CD8-positive, alpha-beta T cell (primary cell): ENCODE measurements at places on chromosomes 16 and 17.

- no peak for DNase-seq
These were observed 4.4 kb downstream of the KRTAP4-5 start for GRCh38 chr17:41145261-41145660.

DNA sequence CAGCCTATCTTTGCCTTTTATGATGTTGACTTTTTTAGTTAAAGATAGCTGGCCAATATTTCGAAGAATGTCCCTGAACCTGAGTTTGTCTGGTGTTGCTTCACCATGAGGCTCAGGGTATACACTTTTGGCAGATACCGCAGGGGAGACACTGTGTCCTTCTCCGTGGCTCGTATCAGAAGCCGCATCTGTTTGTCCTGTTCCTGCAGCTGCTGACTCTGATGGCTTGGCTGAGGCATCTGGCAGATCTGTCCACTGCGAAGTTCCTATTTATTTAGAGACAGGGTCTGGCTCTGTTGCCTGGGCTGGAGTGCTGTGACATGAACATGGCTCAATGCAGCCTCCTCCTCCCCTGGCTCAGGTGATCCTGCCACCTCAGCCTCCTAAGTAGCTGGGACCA is 93.5 kb downstream of the CRISPLD2 start:
- DNase-seq = no peak

GRCh38 chr16:84692451-84693214 is 7.2 kb upstream of the USP10 start:
- no peak for DNase-seq

- DNase-seq = no peak
These were observed 8.7 kb downstream of the ENDOV start for GRCh38 chr17:80423536-80424225.

GRCh38 chr17:40462343-40463121 is 19.3 kb downstream of the IGFBP4 start:
- DNase-seq = no peak

DNA sequence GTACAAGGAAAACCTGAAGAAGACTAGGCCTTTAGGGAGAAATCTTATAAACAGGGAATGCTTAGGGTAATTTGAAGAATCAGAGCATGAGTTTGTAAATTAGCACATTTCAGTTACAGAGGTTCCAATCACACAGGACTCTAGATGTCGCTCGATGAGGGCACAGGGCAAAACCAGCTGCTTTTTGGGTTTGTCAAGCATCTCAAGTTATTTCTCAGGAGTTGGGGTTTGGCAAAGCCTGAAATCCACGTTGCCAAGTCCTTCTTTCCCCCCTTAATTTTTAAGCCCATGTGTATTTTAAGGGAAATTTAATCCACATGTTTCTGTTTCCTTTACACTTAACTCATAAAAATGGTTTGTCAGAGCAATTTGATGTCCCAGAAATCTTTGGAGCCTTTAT is 146.9 kb downstream of the ANKFN1 start:
- no peak for DNase-seq

GRCh38 chr16:72182976-72183375 is 11.0 kb upstream of the PMFBP1 start:
- DNase-seq = no peak

DNA sequence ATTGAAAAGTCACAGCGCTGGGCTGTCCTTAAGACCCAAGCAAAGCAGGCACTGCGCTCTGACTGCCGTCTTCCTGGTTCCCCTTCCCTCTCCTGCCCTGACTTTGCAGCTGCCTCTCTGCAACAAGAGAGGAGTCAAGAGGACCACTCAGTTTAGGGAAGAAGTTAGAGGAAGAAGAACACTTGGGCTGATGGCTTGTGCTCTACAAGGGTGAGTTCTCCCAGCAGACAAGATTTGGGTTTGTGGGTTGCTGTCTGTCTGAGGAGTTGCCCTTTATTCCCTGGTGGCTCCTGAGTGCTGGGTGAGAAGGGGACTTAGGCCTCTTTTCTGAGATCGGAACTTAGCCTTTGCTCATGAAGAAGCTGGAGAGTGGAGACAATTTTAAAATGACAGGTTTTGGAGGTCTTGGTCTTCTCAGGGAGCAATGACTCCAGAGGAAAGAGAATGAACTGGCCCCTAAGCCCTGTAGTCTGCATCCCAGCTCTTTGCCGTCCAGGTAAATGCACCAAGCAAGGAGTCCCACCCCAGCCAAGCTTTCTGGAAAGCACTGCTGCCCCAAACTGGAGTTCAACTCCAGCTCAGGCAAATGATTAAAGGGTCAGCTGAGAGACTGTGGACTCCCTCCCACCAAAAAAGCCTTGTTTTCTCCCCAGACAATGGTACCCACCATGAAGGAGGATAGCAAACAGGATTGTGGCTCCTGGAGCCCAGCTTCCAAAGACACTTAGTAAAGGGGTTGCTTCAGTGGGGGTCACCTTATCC is 2.7 kb upstream of the HOXB9 start:
- DNase-seq = no peak

DNA sequence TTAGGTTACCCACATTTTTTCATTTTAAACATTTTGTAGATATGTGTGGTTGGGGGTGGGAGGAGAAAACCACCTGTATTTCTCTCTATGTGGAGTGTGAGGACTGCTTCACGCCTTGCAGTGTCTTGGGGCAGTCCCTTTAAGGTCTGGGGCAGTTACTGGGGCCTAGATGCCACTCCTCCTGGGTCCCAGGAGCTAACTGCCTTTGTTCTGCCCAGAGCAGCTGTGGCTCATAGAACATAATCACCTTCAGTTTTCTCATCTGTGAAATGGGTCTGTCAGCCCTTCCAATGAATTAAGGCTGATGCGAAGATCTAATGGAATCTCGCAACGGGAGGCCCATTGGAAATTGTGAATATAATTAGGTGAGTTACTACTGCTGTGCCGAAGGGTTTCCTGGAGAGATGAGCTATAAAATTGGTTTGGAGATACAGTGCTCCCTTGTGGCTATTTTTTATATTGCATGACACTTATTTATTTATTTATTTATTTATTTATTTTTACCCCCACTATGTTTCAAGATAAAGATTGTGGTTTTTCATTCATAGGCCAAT is 22.9 kb downstream of the DHRS7C start:
- DNase-seq = no peak

- DNase-seq = no peak
These were observed 42.7 kb upstream of the EMP2 start for GRCh38 chr16:10623059-10623458.

GRCh38 chr16:65933703-65934102 is 432.8 kb upstream of the CDH5 start:
- no peak for DNase-seq

DNA sequence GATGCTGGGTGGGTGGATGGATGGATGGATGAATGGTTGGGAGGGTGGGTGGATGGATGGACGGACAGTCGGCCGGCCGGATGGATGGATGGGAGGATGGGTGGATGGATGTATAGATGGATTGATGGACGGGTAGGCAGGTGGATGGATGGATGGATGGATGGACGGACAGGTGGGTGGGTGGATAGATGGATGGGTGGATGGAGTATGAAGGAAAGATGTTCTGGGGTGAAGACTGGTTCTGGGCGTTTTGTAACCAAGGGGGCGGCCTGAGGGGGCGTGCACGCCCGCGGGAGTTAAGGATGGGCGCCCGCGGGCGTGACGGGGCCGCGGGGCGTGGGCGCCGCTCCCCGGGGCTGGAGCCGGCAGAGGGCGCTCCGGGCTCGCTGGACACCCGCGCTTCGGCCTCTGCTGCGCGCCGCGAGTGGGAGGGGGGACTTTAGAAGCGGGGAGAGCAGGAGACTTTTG is at the start of gene NECAB2:
TSS of gene NECAB2 (plus strand) at position 407 of the 468 bp plus-strand sequence. CDS start 405 bp downstream, outside the sequence.
- no peak for DNase-seq

GRCh38 chr17:76359375-76359774 is 5.7 kb upstream of the PRPSAP1 start:
- no peak for DNase-seq
